ENCODE measurements at places on chromosomes 4 and X. TPM values are rescaled to one million over a fixed set of nuclear protein-coding genes. Genes with fewer than 3 reads are reported as not detected.

SSX2B gene
- total RNA-seq = not detected

MAGEB17 gene
- not detected for total RNA-seq

MAGEA11 gene
- not detected for total RNA-seq

MAP3K15 gene
- total RNA-seq = 0.94 TPM

COX7B2 gene
- total RNA-seq = not detected

WFS1 gene
- 5.9 TPM for total RNA-seq

NSUN7 gene
- total RNA-seq = 7.8 TPM

HERC6 gene
- 6.6 TPM for total RNA-seq

FAM184B gene
- total RNA-seq = 3.1 TPM

LIN54 gene
- 26.9 TPM for total RNA-seq

SLC9A6 gene
- total RNA-seq = 95.2 TPM

PHOX2B gene
- not detected for total RNA-seq

TCEAL6 gene
- total RNA-seq = 5.9 TPM

RP2 gene
- 14.1 TPM for total RNA-seq

PCDH11X gene
- total RNA-seq = 141 TPM

PCDH7 gene
- total RNA-seq = 126 TPM

SFRP2 gene
- 1.6 TPM for total RNA-seq

TLR2 gene
- 0.63 TPM for total RNA-seq

SLC16A2 gene
- total RNA-seq = 24.7 TPM

NLGN3 gene
- total RNA-seq = 29.1 TPM

NPNT gene
- total RNA-seq = 43.8 TPM

JADE1 gene
- 42.9 TPM for total RNA-seq

CNKSR2 gene
- total RNA-seq = 243 TPM

DRP2 gene
- 8.5 TPM for total RNA-seq

GIMD1 gene
- not detected for total RNA-seq

All from parietal lobe (tissue), 2 donors.